ENCODE measurements at places on chromosomes 3 and 15.
A peak's percentile ranks its signal among the peaks of the same experiment; 100 is the strongest.

- DNase-seq, result no peak
These were observed 877 bp downstream of the NIT2 start for GRCh38 chr3:100335434-100335833.

DNA sequence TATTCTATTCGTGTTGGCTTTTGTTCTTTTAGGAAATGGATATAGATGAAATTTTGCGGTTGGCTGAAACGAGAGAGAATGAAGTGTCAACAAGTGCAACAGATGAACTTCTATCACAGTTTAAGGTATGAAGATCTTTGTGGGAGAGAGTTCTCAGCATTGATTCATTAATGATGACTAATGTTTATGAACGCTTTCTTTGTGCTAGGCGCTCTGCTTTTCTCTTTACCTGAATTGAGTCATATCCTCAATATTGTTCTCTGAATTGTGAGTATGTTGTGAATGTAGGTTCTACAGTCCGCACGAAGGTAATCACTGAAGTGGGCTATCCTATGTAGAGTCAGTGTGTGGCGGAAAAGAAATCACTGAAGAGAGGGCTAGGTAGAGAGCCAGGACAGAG lies 81.2 kb downstream of the CHD2 start:
- DNase-seq, result peak; percentile 61

DNA sequence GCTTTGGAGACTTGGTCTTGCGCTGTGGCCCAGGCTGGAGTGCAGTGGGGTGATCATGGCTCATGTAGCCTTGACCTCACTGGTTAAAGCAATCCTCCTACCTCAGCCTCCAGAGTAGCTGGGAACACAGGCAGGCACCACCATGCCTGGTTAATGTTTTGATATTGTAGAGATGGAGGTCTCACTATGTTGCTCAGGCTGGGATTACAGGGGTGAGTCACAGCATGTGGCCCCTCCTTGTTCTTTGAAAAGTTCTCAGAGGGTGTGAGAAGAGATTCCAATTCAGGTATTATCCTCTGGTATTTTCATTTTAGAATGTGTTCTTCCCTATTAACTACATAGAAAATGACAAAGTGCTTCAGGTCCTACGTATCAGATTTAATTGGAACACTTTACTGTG lies 51.9 kb upstream of the RPL32 start:
- DNase-seq, result no peak

- DNase-seq, result peak; percentile 55
These were observed 21.8 kb upstream of the POU1F1 start for GRCh38 chr3:87298111-87298718.

DNA sequence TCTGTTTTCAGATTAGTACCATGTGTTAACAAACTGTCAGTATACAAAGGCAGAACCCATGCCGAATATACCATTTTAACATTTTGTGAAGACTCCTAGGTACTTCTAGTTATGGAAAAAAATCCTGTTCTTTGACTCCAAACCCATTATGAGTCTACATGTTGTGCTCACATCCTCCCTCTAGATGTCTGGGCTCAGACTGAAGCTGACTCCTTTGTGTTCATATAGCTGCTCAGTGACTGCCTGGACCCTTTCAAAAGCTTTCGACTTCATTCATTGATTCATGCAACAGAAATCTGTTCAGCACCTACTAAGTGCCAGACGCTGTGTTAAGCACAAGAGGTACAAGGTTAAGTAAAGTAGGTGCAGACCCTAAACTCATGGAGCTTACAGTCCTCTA lies 60.5 kb downstream of the MEGF11 start:
- DNase-seq, result no peak

GRCh38 chr3:120460181-120460790 lies 9.5 kb upstream of the FSTL1 start:
- DNase-seq, result no peak

- DNase-seq, result no peak
These were observed 1.2 kb downstream of the ZBTB11 start for GRCh38 chr3:101675709-101676215.

- no peak for DNase-seq
These were observed 928.2 kb downstream of the EPHA3 start for GRCh38 chr3:90035643-90036042.

- no peak for DNase-seq
These were observed 49.3 kb downstream of the TMEM212 start for GRCh38 chr3:171892457-171892856.

DNA sequence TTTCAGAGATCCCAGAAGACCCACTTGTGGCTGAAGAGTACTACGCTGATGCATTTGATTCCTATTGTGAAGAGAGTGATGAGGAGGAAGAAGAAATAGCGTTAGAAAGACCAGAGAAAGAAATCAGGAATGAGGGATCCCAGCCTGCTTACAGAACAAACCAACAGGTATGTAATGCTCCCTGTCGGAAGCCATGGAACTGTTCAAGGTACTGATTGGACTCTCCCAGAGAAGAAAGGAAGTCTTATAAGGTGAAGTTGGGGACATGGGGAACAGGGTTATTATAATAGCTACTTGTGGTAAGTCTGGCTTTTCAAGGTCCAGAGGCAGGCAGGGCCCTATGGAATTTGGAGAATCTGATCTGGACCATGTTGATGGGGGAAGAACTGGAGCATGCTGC lies 153.1 kb upstream of the NUDT16 start:
- DNase-seq, result no peak

DNA sequence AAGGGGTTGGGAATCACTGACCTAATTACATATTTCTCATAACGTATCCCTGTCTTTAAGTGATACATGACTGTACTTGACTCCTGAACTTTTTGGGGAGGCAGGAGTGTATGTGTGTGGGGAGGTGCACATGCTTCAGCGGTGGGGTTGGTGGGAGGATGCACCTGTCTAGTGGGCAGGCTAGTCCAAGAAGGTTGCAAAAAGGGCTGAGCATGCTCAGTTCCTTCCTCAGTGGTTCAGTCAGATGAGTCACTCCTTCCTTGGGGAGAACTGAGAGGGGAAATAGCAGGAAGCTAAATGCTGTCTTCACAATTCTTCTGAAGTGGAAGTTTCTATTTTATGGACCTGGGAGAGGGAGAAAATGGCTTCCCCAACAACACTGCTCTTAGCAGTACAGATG lies 24.6 kb upstream of the AP4E1 start:
- peak; percentile 67 for DNase-seq

DNA sequence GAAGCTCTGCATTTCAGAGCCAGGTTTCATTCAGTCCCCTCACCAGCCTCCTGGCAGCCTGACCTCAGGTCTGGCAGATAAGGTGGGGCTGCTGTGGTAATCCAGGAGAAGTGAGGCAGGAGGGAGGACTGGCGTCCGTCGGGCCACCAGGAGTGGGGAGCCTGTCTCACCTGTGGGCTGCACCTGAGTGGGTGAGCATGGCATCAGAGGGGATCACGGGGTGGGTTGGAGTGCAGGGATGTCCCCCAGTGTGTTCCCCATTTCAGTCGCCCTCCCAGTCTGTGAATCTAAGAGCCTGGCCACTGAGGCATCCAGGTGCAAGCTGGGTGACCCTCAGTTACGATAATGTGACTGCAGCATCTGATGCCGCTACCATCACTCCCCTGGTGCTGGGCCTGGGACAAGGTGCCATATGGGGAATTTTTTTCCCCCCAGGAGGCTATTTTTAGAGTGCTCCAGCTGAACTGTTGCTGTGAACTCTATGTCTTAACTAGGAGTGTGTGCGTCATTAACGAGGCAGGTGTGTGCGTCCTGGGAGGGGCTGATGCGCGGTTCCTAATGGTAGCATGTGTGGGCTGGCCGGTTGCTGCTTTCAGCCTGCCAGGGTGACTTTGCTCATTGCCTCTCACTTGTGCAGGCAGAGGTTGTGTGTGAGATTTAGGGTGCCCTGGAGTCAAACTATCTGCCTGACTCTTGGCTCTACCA lies 165.2 kb downstream of the SLCO3A1 start:
- DNase-seq, result no peak

DNA sequence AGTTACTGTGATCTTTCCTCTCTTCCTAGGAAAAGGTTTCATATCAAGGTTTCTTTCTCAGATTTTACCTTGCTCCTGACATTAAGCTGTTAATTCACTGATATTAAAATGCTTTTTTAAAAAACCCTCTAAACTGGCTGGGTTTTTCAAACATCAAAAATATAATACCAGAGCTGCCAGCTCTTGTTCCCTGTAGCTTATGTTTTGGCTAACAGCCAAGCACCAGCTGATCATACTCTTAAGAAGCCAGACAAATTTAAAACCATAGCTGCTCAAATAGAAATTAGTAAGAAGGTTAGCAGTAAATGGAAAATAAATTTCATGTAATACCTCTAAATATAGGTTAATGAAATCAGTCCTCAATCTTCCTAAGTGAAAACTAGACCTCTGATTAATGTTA lies 657.5 kb downstream of the GRM7 start:
- DNase-seq, result peak; percentile 50

- DNase-seq, result no peak
These were observed 105.9 kb upstream of the KCNAB1 start for GRCh38 chr3:156014489-156014888.

DNA sequence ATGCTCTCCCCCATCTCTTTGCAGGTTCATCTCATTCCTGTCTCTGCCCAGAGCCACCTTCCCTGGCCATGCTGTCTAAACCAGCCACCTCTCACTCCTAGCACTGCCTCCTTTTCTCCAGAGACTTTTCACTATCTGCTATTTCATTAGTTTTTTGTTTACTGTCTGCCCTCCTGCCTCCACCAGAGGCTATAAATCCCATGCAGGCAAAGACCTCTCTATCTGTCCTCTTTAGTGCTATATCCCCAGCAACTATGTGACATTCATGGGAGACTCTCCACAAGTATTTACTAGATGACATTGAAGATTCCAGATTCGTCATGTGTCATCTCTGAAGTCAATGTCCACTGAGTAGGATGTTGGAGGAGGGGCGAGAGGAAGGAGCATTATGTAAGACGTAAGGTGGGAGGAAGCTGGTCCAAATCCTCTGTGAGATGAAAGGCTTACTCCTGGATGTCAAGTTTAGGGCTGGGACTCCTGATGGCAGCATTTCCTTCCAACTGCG lies 3.4 kb upstream of the FAM43A start:
- DNase-seq, result no peak

DNA sequence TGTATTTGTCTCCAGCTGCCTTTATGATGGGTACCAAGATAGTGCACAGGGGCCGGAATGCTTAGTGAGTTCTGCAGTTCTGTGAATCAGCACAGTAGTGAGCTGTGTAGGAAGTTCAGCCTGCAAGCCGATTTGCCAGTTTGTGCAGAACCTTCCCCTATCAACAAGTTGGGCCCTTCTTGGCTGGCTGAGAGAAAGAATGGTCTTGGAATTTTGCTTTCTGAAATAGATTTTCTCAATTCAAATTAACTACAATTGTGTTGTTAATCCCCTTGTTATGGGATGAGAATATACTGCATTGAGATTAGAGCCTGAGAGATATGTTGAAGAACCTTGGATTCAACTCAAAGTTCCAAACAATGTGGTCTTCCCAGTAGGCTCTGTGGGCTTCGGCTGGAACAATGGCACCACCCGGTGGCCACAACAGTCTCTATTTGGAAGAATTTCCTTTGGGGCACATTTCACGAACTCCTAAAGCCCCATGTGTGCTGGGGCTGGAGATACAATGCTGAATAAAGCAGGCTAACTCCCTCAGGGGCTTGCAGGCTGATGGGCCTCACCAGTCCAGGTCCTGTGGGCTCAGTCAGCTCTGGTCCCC lies 59.1 kb downstream of the TRIM42 start:
- peak; percentile 55 for DNase-seq

- DNase-seq, result no peak
These were observed 513.1 kb upstream of the CBLB start for GRCh38 chr3:106381939-106382335.

- no peak for DNase-seq
These were observed 166.0 kb downstream of the THSD4 start for GRCh38 chr15:71281256-71281655.

DNA sequence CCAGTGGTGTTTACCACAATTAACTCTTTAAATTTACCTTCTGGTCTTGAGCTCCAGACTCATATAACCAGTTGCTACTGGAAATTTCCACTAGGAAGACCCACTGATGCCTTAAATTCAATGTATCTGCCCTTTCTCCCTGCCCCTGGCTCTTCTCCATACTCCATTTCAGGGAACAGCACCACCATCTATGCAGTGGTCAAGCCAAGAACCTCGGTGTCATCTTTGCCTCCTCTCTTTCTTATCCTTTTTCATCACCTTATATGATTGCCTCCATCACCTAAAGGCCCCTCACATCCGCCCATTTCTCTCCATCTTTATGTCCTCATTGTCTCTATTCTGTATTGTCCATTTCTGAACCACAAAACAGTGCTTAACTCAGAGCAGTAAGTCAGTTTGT lies 20.7 kb upstream of the MFSD1 start:
- no peak for DNase-seq

DNA sequence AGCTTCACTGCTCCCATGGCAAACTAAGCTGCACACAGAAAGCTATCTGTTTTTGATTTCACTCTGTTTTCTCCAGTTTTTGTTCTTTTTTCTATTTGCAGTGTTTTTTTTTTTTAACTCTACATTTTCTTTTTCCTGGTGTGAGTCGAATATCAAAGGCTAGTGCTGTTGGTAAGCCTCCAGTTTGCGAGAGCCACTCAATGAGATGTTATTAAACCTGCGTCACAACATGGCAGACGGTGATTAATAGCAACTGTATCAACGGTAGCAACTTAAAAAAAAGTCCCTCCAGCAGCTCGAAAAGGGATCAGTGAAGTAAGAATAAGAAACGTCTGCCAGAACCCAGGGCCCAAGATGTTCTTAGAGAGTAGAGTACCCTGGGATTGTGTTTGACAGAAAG lies 84.1 kb downstream of the MEIS2 start:
- DNase-seq, result peak; percentile 85

DNA sequence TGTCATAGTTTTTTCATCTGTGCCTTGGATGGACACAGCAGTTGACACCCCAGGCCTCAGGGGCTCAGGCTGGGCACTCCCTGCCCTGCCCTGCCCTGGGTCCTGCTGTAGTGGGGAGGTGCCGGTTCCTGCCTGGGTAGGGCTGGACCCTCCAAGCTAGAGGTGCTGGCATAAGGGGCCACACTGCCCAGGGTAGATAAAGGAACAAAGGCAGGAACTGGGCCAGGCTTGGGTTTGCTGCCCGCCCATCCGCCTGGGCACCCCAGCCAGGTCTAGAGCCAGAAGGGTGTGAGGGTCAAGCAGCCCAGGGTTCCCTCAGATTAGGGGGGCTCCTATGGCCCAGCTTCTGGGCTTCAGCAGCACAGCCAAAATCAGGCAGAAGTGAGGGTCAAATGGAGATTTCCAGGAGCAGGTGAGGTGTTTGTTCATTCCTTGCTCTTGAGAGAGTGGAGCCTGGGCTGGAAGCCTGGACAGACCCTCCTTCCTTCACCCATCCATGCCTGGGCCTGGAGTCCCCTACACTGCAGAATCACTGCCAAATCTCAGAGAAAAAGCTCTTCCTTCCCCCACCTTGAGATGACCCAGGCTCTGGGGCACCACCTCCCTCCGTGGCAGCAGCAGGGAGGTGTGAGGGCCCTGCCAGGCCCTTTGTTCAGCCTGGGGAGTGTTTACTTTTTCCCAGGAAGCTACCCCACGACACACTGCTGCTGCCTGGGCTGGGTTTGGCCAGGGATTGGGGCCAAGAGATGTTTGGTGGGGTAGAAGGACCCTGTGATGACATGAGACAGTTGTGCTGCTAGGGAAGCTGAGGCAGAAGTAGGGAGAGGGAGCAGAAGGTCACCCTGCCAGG lies 7.1 kb downstream of the SEMA3F start:
- DNase-seq, result no peak

- DNase-seq, result peak; percentile 38
These were observed 20.2 kb downstream of the ARNT2 start for GRCh38 chr15:80424381-80424780.

Data from astrocyte of the spinal cord (primary cell).